ENCODE measurements at places on chromosomes 1 and 21. TPM values are rescaled to one million over a fixed set of nuclear protein-coding genes. Genes with fewer than 3 reads are reported as not detected.

Gene RGS18
- 0.42 TPM for total RNA-seq

Gene ALX3
- total RNA-seq = not detected

DNA sequence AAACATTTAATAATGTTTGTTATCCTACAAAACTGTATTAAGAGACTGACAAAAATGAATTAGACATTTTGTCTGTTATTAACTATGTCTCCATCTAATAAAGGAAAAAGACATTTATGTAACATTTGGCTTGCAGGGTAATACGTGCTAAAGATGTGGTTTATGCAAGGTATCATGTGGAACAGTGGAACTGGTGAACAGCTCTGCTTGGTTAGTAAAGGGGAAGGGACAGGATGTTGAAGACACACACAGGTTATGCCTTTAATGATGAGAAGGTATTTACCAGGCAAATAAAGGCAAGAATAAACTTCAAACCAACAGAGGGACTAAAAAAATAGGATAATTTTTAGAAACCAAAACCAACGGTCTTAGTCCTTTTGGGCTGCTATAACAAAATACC is 93.1 kb downstream of the UCHL5 start:
- no peak overlapping the region for H3K4me3 ChIP-seq
- no peaks in the 10 kb centered on the region for H3K27me3 ChIP-seq
- H3K36me3 ChIP-seq = no peaks in the 10 kb centered on the region
- DNase-seq = no peak
- H3K4me1 ChIP-seq = no peaks in the 10 kb centered on the region

DNA sequence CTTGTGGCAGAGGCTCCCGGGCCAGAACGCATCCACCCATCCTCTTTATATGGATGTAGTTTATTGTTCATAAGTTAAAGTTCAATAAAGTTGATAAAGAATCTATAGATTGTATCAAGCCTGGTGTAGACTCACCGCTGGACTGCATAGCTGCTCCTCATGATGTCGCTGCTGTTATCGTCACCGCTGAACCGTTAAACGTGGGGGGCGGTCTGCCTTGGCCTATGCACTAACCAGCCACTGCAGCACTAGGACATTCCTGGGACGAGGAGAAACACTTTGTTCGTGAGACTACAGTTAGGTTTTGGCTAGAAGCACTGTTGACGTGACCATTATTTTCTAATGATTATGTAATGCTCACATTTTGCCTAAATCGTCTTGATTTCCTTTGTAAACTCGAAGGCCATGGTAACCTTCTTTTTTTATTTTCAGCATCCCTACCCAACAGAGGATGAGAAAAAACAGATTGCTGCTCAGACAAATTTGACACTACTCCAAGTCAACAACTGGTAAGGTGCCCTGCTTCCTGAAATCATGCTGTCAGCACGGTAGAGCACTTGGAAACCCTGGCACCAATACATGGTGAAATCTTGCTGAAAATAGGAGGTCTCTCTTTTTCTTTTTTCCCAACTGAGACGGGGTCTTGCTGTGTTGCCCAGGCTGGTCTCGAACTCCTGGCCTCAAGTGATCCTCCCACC is 50.2 kb downstream of the PKNOX1 start:
- H3K27ac ChIP-seq = no peak overlapping the region
- no peaks in the 10 kb centered on the region for H3K4me1 ChIP-seq
- no peak overlapping the region for H3K4me3 ChIP-seq
- H3K36me3 ChIP-seq = peaks cover 40% of the 10 kb centered on the region

GRCh38 chr1:227417756-227418480 is 99.6 kb upstream of the CDC42BPA start:
- no peak for DNase-seq
- H3K4me1 ChIP-seq = no peaks in the 10 kb centered on the region
- H3K4me3 ChIP-seq = no peak overlapping the region
- H3K27ac ChIP-seq = no peak overlapping the region
- no peaks in the 10 kb centered on the region for H3K27me3 ChIP-seq
- no peaks in the 10 kb centered on the region for H3K36me3 ChIP-seq

DNA sequence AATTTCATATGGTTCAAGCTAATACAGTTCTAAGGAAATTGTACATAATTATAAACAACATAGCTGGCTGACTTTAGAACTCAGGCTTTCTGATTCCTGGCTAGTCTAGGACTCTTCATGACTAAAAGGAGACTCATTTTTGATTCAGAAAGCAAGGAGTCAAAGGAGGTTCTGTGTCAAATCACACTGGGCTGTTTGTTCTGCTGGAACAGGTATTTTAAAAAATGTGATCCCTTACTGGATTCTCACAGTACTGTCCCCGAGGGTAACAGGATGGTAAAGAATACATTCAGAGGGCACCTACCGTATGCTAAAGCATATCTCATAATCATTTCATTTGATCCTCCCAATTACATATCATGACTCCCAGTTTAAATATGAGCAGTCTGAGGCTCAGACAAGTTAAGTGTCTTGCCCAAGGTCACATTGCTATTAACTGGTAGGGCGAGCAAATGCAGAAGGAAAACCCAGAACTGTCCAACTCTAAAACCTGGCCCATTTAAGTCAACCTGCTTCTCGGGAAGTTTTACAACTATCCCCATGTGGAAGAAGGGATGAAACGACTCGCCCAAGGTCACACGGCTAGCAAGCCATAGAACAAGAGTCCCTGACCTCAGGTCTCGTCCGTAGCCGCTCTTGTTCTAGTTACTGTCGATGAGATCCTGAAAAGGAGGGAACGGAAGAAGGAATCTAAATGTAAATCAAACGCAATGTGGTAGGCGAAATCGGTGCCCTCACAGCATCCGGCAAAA is 675 bp downstream of the MYSM1 start:
- no peak for DNase-seq
- H3K4me1 ChIP-seq = peaks cover 11% of the 10 kb centered on the region
- peaks cover 5% of the 10 kb centered on the region for H3K36me3 ChIP-seq
- peak overlapping the region; percentile 98 for H3K4me3 ChIP-seq

Measured in CD8-positive, alpha-beta memory T cell (primary cell).